Daoy (cell line): ENCODE measurements at places on chromosomes 2 and 18. TPM values are rescaled to one million over a fixed set of nuclear protein-coding genes. Genes with fewer than 3 reads are reported as not detected.

The MAL gene
- 0.29 and 5.7 TPM in 2 replicates for total RNA-seq

The ABCG8 gene
- not detected in 2 replicates for total RNA-seq

The UGT1A3 gene
- not detected in 2 replicates for total RNA-seq

The HES6 gene
- 9.8 and 13.1 TPM in 2 replicates for total RNA-seq

The UCN gene
- 0.11 TPM in 1 of 2 replicates, not detected in the other for total RNA-seq

The COL4A3 gene
- 0.06 TPM in 1 of 2 replicates, not detected in the other for total RNA-seq

The KCNG3 gene
- 0.06 and 1.0 TPM in 2 replicates for total RNA-seq

The RPE gene
- 109 and 174 TPM in 2 replicates for total RNA-seq

The GRB14 gene
- total RNA-seq = 0.48 and 2.9 TPM in 2 replicates

The LRRC30 gene
- total RNA-seq = not detected in 2 replicates

The NCK2 gene
- total RNA-seq = 20.5 and 25.7 TPM in 2 replicates

The TAF1B gene
- total RNA-seq = 47.2 and 82.7 TPM in 2 replicates

The CREG2 gene
- total RNA-seq = 0.74 and 2.0 TPM in 2 replicates

The ALK gene
- total RNA-seq = 0.03 and 0.11 TPM in 2 replicates

The NT5DC4 gene
- not detected in 2 replicates for total RNA-seq
